ENCODE measurements at places on chromosomes 5 and 9. TPM values are rescaled to one million over a fixed set of nuclear protein-coding genes. Genes with fewer than 3 reads are reported as not detected.
A peak's percentile ranks its signal among the peaks of the same experiment; 100 is the strongest.

- no peaks in the 10 kb centered on the region for H3K4me1 ChIP-seq
- H3K27ac ChIP-seq: no peak overlapping the region
- no peak overlapping the region for H3K4me3 ChIP-seq
- no peaks in the 10 kb centered on the region for H3K36me3 ChIP-seq
Observed at GRCh38 chr9:105908069-105908468, 213.7 kb downstream of the TMEM38B start.

DNA sequence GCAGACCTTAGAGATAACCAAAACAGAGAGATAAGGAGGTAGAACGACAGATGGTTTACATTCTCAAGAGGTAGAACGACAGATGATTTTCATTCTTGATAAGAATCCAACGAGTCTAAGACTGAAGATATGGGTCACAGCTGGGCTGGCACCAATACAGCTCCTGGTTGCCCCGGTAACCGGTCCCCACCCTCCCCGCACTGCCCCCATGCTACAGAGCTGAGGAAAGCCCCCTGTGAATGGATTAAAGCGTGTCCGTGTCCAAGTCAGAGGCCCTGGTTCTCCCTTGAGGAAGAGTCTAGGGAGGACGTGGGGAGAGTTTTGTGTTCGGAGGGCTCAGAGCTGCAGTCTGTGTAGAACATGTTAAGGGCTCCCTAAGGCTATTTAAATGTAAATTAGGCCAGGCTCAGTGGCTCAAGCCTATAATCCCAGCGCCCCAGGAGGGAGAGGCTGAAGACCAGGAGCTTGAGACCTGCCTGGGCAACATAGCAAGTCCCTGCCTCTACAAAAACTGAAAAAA lies 8.1 kb downstream of the IDNK start:
- peaks cover 6% of the 10 kb centered on the region for H3K4me1 ChIP-seq
- DNase-seq: no peak
- H3K4me3 ChIP-seq: no peak overlapping the region
- H3K27me3 ChIP-seq: no peaks in the 10 kb centered on the region

DNA sequence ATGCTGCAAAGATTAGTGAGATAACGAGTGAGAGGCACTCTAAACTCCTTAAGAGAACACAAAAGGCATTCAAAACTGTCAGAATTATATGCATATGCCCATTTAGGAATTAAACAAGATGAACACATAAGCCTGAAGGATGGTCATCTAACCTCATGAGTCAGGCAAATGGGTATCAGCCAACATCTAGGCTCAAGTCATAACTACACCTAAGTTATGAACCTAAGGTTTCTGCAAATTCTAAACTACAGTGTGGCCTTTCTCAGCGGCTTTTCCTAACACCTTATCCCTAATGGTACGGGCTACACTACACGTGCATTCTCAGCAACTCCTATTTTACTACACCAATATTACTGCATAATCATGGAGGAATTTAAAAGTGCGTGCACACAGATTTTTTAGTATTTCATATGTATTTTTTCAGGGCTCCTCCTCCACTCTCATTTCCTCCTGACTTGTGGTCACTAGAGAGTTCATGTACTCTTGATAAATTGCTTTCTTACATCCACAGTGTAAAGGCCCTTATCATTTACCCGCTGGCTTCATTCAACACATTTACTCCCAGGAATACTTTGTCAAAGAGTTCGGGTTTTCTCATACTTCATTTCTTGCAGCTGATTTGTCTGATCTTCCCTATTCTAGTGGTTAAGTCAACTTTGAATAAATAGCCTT lies 316.5 kb downstream of the BNC2 start:
- no peak overlapping the region for H3K4me3 ChIP-seq
- no peak overlapping the region for H3K27ac ChIP-seq
- H3K27me3 ChIP-seq: no peaks in the 10 kb centered on the region

YTHDC2 gene
- total RNA-seq: 24.4 TPM

GRCh38 chr9:71764463-71764862 lies 3.9 kb downstream of the CEMIP2 start:
- no peak for DNase-seq
- H3K4me3 ChIP-seq: peak overlapping the region; percentile 52
- H3K27ac ChIP-seq: peak overlapping the region; percentile 78
- peaks cover 62% of the 10 kb centered on the region for H3K4me1 ChIP-seq
- no peaks in the 10 kb centered on the region for H3K27me3 ChIP-seq
- peaks cover 7% of the 10 kb centered on the region for H3K36me3 ChIP-seq

- no peak overlapping the region for H3K27ac ChIP-seq
- H3K4me1 ChIP-seq: no peaks in the 10 kb centered on the region
- no peak for DNase-seq
- no peak overlapping the region for H3K4me3 ChIP-seq
Observed at GRCh38 chr5:178449163-178450070, 140.8 kb downstream of the COL23A1 start.

CAPSL gene
- 1.8 TPM for total RNA-seq

LIX1 gene
- not detected for total RNA-seq

GRCh38 chr5:95808013-95808685 lies 14.4 kb downstream of the GLRX start:
- H3K4me3 ChIP-seq: peak overlapping the region; percentile 57
- peaks cover 5% of the 10 kb centered on the region for H3K36me3 ChIP-seq
- no peaks in the 10 kb centered on the region for H3K27me3 ChIP-seq
- no peak for DNase-seq
- peak overlapping the region; percentile 81 for H3K27ac ChIP-seq
- peaks cover 51% of the 10 kb centered on the region for H3K4me1 ChIP-seq

DNA sequence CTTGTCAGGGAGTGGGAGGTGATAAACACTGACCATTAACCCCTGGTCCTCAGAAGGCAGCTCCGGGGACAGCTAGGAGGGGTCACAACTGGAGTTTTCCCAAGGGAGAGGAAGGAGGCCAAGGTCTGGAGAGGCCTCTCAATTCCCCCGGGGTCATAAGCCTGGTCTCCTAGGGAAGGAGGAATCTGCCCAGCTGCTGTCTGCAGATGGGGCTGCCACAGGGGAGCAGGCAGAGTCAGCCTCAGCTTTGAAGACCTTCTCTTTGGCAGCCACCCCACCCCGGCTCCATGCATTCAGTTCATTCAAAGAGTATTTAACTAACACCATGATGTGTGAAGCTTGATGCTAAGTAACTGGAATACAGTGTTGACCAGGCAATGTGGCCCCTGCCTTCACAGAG lies 74.6 kb upstream of the HSPA9 start:
- DNase-seq: no peak
- H3K27me3 ChIP-seq: peaks cover 75% of the 10 kb centered on the region
- no peak overlapping the region for H3K27ac ChIP-seq
- H3K36me3 ChIP-seq: no peaks in the 10 kb centered on the region

DNA sequence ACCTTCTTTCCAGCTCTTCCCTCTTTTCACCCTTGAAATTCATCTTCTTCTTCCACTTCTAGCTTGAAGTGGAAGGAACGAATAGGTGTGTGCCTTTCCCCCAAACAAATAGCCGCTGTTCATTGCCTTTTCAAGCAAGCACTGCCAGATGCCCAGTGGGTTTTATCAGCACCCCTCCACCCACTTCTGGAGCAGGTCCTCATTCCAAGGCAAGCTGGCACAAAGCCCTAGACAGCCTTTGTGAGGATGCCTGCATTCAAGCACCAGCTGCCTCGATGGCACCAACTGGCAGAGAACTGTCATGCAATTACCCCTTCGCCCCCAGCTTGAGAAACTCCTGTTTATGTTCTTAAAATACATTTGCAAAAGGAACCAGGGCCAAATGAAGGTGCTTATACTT lies 36.5 kb downstream of the SERINC5 start:
- peak overlapping the region; percentile 4 for H3K4me3 ChIP-seq
- no peaks in the 10 kb centered on the region for H3K27me3 ChIP-seq
- DNase-seq: no peak
- peaks cover 70% of the 10 kb centered on the region for H3K4me1 ChIP-seq
- H3K36me3 ChIP-seq: peaks cover 7% of the 10 kb centered on the region

GRCh38 chr5:4212071-4212739 lies 616.6 kb downstream of the IRX1 start:
- no peak overlapping the region for H3K27ac ChIP-seq
- no peaks in the 10 kb centered on the region for H3K36me3 ChIP-seq
- H3K4me1 ChIP-seq: no peaks in the 10 kb centered on the region
- no peak overlapping the region for H3K4me3 ChIP-seq

GCNT4 gene
- 2.4 TPM for total RNA-seq

ABITRAM gene
- total RNA-seq: 10.7 TPM

LIFR gene
- not detected for total RNA-seq

GRCh38 chr9:2664174-2665065 lies 42.8 kb downstream of the VLDLR start:
- peaks cover 5% of the 10 kb centered on the region for H3K36me3 ChIP-seq
- no peak overlapping the region for H3K4me3 ChIP-seq
- no peak for DNase-seq
- no peak overlapping the region for H3K27ac ChIP-seq

DNA sequence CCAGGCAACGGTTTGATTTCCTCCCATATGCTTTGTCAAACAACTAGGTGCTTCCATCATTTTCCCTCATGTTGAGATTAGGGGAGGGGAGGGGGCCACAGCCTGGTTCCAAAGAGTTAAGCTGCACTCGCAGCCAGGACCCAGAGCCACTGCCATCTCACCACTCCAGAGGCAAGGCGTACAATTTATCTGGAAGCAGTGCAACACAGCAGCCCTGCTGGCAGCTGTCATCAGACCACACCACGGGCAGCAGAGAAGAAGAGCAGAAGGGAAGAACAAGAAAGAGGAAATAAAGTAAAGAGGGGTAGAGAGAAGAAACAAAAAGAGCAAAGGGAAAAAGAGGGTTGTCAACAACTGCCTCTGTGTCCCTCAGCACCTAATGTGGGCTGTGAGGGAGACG lies 38.9 kb downstream of the MED27 start:
- H3K27ac ChIP-seq: no peak overlapping the region
- H3K4me1 ChIP-seq: peaks cover 5% of the 10 kb centered on the region
- no peak for DNase-seq

DNA sequence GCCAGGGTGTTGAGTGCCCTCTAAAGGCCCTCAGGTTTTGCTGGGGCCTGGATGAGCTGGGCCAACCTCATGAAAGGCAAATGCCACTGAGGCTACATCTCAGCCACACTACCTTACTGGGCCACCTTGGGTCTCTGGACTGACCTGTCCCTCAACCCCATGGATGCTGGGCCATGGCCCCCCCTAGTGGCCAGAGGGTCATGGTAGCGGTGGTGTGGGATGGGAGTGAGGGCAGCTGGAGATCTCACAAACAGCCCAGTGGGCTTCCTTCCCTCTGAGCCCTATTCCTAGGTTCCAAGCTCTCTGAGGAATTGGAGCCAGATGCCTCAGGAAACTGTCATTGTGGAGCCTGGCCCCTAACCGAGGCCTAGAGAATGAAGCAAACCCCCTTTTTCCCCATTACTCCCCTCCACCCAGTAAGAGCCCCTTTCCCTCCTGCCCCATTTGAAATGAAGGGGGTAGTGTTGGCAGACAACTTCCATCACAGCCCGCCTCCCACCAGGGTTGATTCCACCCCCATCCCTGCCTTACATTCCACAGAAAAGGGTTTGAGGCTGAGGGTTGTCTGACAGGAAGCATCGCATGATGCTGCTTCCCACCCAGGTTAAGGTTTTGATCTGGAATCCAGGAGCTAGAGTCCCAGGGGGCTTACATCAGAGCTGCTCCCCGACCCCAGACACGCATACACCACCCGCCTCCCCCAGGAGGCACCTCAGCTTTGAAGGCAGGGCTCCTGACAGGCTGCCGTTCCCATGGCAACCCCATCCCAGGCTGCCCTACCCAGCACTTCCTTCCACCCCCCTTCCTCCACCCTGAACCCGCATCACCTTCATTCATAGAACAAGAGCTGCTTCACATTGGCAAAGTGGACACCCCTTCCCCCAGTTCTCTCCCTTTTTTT lies 63.9 kb downstream of the PCDH1 start:
- H3K27me3 ChIP-seq: peaks cover 28% of the 10 kb centered on the region
- no peak overlapping the region for H3K27ac ChIP-seq
- H3K36me3 ChIP-seq: no peaks in the 10 kb centered on the region

- H3K4me3 ChIP-seq: no peak overlapping the region
- H3K36me3 ChIP-seq: no peaks in the 10 kb centered on the region
- no peak overlapping the region for H3K27ac ChIP-seq
- no peak for DNase-seq
- no peaks in the 10 kb centered on the region for H3K27me3 ChIP-seq
Observed at GRCh38 chr5:35678661-35679060, 61.0 kb downstream of the SPEF2 start.

PRR7 gene
- 8.2 TPM for total RNA-seq

GRCh38 chr9:108489567-108489966 lies 366.2 kb downstream of the ACTL7B start:
- no peak for DNase-seq
- no peaks in the 10 kb centered on the region for H3K27me3 ChIP-seq
- H3K27ac ChIP-seq: no peak overlapping the region
- no peak overlapping the region for H3K4me3 ChIP-seq

TARS1 gene
- total RNA-seq: 260 TPM

DNA sequence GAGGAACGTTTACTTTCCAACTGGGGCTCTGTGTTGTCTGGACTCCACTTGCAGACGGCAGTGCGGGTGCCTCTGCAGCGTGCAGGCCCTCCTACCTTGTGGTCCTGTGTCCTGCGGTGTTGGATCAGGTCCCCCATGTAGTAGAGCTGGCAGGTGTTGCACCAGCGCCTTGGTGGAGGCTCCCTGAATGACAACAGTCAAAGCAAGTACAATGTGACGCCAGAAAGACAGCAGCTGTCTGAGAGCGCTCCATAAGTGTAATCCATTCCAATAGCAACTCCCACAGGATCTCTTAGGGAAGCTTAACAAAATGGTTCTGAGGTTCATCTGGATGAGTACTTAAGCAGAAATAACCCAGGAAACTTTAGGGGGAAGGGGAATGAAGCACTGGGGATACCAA lies 9.9 kb downstream of the BBLN start:
- no peaks in the 10 kb centered on the region for H3K4me1 ChIP-seq
- DNase-seq: no peak
- H3K4me3 ChIP-seq: no peak overlapping the region
- no peak overlapping the region for H3K27ac ChIP-seq

GRCh38 chr9:109447329-109448076 lies 50.6 kb downstream of the PTPN3 start:
- H3K36me3 ChIP-seq: no peaks in the 10 kb centered on the region
- H3K4me3 ChIP-seq: no peak overlapping the region
- no peak overlapping the region for H3K27ac ChIP-seq
- H3K4me1 ChIP-seq: peaks cover 15% of the 10 kb centered on the region

TNC gene
- 0.12 TPM for total RNA-seq
